ENCODE measurements at places on chromosomes 11 and 22.
A peak's percentile ranks its signal among the peaks of the same experiment; 100 is the strongest.

- DNase-seq: no peak
Observed at GRCh38 chr11:35594680-35595079, 23.6 kb upstream of the FJX1 start.

GRCh38 chr11:92768121-92768840 is 201.2 kb upstream of the MTNR1B start:
- no peak for DNase-seq

DNA sequence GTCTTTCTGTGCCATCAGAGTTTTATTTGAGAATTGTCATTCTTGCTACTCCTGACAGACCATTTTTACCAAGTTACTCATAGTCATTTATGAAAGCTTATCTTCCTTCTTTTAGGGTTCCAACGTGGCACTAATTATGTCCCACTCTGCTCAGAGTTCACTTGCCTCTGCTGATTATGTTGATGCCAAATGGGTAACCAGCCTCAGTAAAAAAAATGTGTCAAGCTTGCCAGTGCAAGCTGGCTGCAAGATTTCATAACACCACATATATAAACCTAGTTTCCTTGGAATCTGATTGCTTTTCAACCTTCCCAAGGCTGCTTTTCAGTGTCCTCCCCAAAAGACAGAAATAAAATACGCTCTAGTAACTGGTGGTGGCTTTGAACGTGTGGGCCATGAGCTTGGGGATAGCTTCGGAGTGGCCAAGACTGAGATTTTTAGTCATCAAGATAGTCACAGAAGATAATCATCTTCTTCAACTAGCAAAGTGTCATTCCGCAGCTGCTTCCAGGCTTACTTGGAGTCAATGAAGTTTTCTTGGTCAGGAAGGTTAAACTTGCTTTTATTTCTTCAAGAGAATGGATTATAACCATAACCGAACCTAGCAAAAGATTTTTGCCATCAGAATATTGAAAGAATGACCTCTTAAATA is 29.5 kb upstream of the APOA1 start:
- no peak for DNase-seq

GRCh38 chr11:2673250-2673610 is 26.6 kb downstream of the KCNQ1OT1 start:
- DNase-seq: no peak

GRCh38 chr11:1652771-1653540 is 23.4 kb downstream of the KRTAP5-5 start:
- DNase-seq: peak; percentile 57

GRCh38 chr11:128294671-128295050 is 292.7 kb downstream of the ETS1 start:
- DNase-seq: no peak

GRCh38 chr22:23638611-23639010 is 6.5 kb upstream of the DRICH1 start:
- DNase-seq: no peak

GRCh38 chr11:7892840-7893254 is 38.2 kb downstream of the OR10A6 start:
- DNase-seq: peak; percentile 68

- no peak for DNase-seq
Observed at GRCh38 chr11:74417860-74418508, 19.8 kb upstream of the PGM2L1 start.

GRCh38 chr11:131470216-131470925 is 100.0 kb downstream of the NTM start:
- DNase-seq: no peak

DNA sequence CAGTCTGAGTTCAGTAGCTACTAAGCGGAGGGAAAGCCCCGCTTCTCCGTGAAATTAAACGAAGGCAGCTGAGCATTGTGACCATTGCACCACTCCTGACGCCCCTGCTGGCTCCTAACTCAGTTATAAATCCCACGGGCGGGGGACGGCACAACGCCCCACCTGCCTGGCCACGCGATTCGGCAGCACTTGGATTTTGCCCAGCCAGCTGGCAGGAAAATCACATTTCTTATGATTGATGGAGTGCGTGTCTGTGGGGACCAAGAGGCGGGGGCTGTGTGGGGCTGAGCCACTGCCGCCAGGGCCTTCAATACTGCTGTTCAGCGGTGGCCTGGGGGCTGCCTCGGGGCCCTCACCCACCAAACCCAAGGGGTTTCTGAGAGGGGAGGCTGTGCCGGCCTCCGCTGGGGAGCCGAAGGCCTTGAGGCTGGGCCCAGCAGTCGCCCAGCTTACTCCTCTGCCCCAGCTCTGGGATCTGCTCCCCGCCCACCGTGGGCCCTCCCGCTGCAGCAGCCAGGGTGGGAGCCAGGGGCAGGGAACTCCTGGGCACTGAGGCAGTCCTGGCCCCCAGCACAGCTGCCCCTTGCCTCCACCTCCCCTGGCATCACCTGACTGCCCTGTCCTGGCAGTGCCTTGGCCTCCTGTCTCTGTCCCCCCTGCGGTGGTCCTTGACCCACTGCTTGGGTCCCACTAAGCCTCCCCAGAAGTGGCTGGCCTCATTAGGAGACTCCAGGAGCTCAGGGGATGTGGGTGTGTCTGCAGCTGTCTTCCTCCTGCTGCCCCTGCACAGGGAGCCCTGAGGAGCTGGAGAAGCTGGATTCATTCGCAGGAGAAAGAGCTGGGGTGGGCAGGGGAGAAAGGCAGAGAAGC is 30.7 kb downstream of the SHISAL1 start:
- DNase-seq: peak; percentile 51

DNA sequence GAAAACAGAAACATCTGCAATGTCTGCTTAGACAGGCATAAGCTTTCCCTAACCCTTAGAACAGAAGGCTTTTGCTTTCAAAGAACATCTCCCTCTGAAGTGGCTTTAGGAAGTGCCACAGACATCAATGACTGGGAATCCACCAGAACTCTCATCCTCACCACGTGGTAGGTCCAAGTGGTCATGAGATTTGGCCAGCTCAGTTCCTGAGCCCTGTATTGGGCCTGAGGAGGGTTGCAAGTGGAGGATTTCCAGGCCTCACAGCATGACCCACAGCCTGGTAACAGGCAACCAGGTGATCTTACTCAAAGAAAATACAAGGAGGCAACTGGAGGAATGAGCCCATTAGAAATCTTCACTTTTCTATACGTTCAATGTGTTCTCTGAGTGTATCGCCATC is 1.6 kb downstream of the CASP1 start:
- no peak for DNase-seq

GRCh38 chr22:38881464-38881871 is 9.5 kb upstream of the CBX6 start:
- no peak for DNase-seq

- DNase-seq: no peak
Observed at GRCh38 chr11:1581976-1582375, 3.1 kb downstream of the KRTAP5-1 start.

DNA sequence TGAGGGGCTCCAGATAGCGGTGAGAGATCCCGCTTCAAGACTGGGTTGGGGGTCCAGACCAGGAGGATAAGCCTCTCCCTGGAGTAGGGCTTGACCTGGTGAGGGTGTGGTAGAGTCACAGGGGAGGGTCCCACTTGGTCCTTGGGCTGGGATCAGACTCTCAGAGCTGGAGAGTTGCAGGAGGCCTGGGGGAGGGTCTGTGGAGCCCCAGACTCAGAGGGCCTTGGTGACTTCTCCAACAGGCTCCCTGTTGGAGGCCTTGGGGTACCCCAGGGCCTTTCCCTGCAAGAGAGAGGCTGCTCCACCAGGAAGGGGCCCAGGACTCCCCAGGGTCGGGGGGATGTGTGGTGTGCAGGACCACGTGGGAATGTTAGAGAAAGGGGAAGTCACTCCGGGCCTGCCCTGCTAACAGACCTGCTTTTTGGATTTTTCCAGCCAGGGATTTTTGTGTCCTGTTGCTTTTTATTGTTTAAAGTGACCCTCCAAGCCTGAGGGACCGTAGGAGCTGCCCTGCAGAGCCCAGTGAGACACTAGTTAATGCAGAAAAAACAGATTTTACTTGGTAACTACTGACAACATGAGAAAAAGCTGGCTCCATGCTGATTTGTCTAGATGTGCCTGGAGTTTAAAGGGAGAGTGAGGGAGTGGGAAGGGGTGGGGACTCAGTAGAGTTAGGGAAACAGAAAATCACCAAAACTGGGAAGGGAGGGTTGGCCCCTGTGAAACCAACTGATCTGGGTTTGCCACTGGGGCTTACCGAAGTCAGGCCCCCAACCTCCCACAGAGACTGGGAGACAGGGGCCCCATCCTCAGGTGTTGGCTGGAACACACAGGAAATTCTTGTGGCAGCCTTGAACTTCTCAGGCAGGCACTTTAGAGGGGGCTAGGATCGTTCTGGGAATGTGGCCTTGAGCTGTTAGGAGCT is 801 bp upstream of the TXNRD2 start:
- peak; percentile 61 for DNase-seq

- DNase-seq: no peak
Observed at GRCh38 chr11:75534259-75535069, 8.7 kb upstream of the GDPD5 start.

DNA sequence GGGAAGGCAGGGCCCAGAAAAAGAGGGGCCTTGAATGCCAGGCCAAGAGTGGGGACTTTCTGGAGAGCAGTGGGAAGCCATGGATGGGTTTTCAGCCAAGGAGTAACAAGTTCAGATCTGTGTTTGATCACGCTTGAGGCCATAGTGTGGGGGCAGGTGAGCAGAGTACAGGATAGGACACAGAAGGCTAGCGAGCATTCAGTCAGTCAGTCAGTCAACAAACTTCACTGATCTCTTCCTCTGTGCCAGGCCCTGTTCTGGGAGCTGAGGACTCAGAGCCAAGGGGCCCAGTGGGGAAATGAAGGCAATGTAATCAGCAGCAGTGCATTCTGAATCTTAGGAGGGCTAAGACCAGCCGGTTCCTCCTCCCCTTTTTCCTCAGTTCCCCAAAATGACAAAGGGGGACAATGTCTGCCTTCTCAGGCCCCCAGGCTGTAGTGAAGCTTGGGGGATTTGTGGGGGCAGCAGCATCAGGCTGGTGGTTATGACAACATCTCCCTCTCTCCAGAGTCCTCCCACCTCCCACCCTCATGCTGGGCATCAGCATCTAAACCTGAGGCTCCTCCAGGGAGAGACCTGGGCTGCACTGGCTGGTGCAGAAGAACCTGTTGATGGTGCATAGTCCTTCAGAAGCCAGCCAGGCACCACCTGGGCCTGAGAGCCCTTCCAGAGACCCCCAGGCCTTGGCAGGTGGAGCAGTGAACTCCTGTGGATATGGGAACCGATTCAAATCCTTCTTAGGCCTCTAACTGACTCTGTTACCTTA is 42.9 kb upstream of the TPBGL start:
- DNase-seq: no peak

DNA sequence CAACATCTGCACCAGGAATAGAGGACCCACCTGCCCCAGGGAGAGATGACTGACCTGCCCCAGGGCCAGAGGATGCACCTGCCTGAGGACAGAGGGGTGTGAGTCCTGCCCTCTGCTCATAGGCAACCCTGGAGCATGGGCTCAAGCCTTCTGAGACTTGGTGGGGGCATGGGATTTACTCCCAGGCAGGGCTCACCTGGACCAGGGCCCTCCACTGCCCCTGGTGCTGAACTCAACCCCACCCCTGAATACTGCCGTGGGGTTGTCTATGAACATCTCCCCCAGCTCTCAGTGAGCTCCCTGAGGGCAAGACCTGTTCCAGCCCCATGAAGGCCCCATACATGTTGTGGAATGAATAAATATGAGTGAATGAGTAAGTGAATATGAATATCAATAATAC is 33.8 kb upstream of the MUC5AC start:
- DNase-seq: no peak

DNA sequence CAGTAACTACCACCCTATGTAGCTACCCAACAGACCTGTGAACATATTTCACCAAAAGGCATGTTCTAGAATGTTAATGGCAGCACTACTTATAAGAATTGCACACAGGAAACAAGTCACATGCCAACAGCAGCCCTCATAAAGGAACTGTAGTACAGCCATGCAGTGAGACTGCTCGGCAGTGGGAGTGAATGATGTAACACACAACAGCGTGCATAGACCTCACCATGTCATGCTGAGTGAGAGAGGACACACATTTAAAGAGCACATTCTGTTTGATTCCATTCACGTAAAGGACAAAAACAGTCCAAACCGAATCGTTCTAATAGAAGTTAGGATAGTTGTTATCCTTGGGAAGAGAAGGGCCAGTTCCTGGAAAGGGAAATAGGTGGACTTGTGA is 27.2 kb upstream of the KIRREL3 start:
- DNase-seq: no peak

GRCh38 chr22:48950151-48950915 is 877.3 kb downstream of the BRD1 start:
- no peak for DNase-seq

- DNase-seq: no peak
Observed at GRCh38 chr11:2383852-2384804, 7.0 kb downstream of the CD81 start.

DNA sequence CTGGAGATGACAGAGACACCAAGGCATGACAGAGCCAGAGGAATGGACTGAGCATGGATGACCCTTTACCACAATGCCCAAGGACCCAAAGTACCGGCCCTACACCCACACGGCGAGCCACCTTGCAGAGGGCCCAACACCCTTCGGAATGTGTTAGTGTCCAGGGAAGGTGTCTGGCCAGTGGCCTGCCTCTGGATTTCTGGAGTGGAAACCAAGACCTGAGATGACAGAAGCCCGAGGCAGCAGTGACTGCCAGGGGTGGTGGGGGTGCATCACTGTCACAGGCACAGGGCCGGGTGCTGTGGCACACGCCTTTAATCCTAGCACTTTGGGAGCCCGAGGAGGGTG is 28.7 kb downstream of the PDGFB start:
- DNase-seq: no peak

GRCh38 chr11:12841946-12842630 is 167.0 kb upstream of the RASSF10 start:
- peak; percentile 77 for DNase-seq

GRCh38 chr11:75269367-75269660 is 28.7 kb downstream of the TPBGL start:
- no peak for DNase-seq

DNA sequence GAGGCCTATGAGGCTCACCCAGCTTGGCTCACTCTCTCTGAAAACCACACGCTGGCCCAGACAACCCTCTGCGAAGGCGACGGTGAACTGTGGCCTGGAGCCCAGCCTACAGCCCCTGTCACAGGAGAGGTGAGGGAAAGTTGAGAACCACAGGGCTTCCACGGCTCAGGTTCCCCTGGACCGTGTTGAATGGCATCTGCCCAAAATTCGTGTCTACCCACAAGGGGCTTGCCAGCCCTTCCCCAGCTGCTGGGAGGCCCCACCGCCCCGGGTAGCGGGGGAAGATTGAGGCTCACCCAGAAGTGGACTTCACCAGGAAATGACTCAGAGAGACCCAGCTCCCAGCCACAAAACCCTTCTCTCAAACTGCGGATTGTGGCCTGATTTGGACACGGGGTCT is 197.1 kb downstream of the CTTN start:
- DNase-seq: no peak

GRCh38 chr22:30731658-30732057 is 37.0 kb downstream of the OSBP2 start:
- no peak for DNase-seq

DNA sequence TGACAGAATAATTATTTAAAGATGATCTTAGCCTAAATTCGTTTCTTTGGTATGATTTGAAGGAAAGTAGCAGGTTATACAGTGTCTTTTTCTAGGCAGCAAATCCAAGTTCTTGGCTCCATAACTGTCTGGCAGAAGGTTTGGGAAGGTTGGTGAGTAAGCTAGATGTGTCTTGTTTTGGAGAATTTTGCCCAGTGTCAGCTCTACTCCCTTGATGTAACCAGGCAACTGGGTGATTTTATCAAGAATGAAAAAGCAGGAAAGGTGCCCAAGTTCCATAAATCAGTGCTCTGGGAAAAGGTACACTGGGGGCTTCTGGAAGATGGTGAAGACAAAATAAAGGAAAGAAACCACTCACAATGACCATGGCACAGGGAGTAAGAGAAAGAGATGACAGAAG is 71.5 kb upstream of the USP47 start:
- DNase-seq: no peak

- no peak for DNase-seq
Observed at GRCh38 chr11:134359646-134360045, 27.9 kb downstream of the GLB1L2 start.

Measured in NCI-H82 (cell line).